NCI-H526 (cell line): ENCODE measurements at places on chromosomes 12 and 14.

DNA sequence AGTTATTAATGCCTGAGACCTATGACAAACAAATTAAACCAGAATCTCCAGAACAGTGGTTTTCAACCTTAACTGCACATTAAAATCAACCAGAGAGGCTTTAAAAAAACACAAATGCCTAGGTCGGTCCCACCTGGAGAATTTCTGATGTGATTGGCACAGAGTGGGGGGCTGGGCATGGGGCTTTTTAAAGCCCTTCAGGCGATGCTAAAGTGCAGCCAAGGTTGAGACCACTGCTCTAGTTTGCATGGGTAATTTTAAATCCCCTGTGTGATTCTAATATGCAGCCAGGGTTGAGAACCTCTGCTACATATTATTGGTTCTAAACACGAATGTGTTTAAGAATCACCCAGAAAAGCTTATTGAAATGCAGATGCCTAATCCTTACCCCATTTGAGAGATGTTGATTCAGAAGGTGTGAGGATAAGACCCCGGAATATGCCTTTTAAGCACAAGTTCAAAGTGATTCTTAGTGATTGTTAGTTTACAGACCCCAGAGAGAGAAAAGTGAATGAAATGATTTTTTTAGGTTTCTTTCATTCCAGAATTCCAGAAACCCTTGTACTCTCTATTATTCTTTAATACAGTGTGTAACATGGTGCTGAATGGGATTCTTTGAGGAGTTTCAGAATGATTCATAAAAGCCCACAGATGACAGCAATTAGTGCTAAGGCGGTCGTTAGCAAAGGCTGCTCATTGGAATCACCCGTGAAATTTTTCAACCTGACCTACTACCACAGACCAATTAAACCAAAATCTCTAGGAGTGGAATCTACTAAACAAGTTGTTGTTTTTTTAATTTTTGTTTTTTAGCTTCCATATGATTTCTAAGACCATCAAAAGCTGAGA, 44.9 kb downstream of the LIN7A start:
- no peak for DNase-seq

GRCh38 chr14:104356020-104356737, 217.8 kb downstream of the KIF26A start:
- DNase-seq = no peak

DNA sequence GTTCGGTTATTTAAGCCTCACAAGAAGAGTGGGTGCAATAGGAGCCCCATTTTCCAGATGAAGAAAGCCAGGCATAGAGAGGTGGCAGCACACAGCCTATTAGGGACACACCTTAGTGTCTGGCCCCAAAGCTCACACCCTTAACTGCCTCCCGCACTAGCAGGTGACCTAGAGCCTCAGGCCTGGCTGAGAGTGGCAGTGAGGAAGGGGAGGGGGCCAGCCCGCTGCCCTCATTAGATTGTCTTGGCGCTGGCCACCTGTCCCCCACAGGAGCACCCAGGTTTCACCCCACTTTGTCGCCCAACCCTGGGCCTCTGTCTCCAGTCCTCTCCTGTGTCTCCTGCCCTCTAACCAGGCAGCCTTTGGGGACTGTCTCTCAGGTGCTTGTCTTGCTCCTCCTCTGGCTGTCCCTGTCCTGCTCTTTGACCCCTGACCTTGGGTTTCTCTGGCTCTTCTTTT, 18.5 kb upstream of the PGF start:
- DNase-seq = no peak

DNA sequence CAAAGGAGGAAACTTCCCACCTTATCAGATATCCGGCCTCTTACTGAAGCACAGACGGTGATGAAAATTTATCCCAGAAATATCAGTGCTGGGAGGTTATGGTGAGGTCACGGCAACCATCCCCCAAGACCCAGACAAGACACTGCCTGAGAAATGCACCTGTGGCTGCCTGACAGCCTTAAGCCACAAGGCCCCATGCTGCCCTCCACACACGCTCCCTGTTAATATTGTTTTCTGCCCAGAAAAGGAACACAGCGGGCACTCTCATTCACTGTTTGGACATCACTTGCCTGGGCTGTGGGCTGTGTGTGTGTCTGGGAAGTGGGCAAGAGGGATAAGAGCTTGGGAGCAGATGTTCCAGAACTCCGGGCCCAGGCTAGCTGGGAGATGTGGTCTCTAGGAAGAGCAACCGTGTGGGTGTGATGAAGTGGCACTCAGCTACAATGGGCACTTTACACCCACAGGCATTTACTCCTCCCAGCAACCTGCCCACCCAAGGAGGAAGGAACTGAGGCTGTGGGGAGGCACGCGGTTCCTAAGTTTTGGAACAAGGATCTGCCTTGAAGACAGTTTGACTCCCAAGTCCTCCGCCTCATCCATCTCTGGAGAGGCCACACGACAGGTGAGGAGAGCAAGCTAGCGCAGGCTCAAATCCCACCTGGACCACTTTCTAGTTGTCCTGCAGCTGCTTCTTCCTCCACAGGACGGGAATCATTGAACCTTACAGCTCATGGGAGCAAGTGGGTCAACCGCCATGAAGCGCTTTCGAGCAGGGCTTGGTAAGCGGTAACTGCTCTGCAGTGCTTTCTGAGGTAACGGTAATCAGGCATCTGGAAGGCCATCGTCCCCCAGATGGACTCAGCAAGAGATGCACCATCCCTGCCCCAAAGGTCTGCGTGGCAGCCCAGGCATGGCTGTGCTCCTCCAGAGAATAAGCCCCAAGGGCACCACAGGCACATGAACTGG, 91.4 kb downstream of the CHGA start:
- no peak for DNase-seq

DNA sequence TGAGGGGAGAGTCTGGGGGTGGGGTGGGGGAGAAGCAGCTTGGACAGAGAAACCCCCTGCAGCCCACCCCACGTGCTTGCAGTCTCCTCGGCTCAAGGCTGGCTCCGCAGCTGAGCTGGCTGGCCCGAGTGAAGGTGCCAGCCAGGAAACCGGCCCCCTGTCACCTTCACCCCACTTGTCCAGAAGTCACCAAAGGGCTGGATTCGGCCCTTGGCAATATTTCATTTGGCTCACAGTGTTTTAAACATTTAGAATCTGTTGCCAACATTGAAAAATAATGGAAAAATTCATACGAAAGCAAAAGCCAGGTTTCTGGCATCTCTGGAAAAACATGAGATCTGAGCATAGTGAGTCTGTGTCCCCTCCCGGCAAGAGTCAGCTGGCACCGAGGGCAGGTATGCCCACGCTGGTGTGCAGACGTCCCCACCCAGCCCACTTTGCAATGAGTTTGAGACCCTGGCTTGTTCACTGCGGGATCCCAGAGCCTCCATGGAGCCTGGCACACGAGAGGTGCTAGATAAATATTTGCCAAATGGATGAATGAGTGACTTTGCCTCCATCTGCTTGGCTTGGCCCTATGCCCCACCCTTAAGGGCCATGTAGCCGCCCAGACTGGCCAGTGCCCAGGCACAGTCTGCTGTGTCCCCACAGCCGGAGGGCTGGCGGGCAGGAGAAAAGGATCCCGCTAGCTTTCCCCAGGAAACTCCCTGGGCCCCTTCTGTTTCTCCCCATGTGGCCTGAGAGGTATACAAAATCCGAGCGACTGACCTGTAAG, 18.2 kb downstream of the MSI1 start:
- no peak for DNase-seq

DNA sequence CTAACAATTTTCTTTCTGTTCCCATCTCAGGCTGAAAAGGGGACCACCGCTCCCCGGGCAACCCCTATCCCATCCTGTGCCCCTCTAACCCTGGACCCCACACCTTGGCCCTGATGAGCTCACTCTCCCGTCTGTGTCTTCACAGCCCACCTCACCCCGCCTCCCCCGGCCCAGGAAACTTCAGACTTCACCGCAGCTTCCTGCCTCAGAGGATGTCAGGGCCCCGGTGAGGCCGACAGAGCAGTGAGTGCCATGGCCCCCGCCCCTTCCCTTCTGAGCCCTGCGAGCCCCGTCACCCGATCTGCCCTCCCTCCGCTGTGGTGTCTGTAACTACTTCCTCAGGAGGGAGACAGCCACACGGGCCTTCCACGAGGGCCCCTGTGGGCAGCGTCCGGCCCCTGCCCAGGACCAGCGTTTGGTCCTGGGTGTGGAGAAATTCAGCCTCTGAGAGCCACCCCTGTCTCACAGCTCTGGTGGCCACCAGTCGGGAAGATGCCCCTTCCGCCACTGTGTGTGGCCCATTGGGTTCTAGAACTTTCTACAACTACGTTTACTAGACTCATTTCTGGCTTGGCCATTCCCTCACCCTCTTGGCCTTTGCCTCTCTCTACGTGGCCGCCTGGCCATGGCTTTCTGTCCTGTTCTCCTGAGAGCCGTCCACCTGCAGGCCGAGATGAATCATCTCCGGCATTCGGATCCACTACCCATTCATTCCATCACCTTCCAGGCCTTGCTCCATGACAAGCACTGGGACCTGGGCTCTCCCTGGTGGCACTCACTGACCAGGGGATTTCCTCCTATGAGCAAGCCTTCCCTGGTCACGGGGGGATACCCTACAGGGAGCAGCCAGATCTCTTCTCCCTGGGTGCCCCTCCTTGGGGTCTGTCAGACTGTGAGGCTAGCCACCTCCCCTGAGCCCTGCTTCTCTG, 3.4 kb downstream of the RHOF start:
- DNase-seq = no peak

DNA sequence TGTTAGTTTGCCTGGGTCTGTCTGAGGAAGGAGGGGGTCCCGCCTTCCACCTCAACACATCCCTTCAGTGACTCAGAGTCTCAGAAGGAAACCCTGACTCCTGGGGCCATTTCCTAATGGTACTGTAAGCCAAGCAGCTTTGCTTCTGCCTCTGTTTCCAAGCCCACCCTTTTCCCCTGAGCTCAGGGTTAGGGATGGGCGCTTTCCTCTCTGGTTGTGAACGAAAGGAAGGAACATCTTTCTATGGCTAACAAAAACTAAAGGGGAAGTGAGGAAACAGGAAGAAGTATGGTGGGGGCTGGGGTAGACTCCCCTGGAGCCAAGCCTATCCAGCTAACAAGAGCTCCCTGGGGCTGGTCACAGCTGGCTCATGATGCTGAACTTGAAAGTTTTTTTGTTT, 11.6 kb upstream of the UNC119B start:
- DNase-seq = no peak

GRCh38 chr14:74242021-74242779, 3.0 kb downstream of the VSX2 start:
- no peak for DNase-seq

DNA sequence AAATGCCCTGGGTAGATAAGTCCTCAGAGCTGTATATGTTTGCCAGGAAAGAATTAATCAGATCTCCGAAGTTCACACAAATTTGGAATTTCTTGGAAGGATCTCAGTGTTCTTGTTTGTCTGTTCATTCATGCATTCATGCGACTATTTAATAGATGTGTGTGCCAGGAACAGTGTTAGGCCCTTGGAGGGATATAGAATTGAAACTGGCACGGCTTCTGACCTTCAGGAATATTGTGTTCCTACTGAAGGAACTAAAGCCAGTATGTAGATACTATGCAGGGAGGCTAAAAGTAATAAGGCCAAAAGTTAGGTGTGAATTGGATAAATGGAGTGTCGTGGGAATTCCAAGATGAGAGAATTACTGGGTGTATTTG, 166.0 kb upstream of the NOS1 start:
- DNase-seq = no peak

- DNase-seq = no peak
Measured at GRCh38 chr12:111086947-111087700, 166.7 kb upstream of the MYL2 start.

DNA sequence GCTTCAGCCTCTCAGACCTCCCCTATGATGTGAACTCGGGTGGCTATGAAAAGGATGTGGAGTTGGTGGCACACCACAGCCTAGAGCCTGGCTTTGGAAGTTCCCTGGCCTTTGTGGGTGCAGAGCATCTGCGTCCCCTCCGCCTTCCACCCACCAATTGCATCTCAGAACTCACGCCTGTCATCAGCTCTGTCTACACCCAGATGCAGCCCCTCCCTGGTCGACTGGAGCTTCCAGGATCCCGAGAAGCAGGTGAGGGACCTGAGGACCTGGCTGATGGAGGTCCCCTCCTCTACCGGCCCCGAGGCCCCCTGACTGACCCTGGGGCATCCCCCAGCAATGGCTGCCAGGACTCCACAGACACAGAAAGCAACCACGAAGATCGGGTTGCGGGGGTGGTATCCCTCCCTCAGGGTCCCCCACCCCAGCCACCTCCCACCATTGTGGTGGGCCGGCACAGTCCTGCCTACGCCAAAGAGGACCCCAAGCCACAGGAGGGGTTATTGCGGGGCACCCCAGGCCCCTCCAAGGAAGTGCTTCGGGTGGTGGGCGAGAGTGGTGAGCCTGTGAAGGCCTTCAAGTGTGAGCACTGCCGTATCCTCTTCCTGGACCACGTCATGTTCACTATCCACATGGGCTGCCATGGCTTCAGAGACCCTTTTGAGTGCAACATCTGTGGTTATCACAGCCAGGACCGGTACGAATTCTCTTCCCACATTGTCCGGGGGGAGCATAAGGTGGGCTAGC, 7.0 kb upstream of the RPS26 start:
- DNase-seq = no peak

- DNase-seq = no peak
Measured at GRCh38 chr12:19158923-19159322, 29.4 kb downstream of the PLEKHA5 start.

DNA sequence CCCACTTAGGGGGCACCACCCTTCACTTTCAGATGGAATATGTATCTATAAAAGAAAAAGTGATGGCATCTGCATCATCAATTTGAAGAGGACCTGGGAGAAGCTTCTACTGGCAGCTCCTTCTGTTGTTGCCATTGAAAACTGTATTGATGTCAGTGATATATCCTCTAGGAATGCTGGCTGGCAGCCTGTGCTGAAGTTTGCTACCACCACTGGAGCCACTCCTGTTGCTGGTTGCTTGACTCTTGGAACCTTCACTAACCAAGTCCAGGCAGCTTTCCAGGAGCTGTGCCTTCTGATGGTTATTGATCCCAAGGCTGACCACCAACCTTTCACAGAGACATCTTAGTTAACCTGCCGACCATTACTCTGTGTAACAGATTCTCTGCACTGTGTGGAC, 44.7 kb downstream of the RIMKLB start:
- no peak for DNase-seq

DNA sequence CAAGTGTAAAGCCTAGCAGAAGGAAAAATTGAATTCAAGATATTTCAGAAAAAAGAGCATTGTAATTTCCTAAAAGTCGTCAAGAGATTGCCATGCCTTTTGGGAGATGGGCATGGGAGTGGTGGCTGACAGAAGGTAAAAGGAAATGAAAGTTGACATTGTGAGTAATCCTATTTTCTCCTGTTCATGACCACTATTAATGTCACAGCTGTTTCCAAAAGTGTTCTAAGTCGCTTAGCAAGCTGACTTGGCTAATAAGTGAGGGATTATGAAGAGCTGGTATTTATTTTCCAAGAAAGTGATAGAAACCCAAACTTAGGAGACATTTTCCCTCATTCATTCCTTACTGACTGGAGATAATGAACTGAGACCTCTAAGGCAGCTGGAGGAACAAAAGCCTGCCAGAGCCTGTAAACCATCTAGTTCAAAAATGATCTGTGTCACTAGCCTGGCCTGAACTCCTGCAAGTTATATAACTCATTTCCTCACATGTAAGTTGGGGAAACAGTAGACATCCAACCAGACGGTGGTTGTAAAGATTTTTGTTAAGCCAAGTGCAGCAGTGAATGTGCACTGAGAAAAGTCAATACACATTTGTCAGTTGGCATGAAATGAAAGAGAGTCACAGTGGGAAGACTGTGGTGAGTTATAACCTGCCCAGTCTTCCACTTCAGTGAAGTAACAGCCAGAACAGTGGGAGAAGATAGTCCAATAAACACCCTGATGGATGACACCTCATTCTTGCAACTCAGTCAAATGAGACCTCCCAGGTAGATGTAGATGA, 75.8 kb downstream of the DIO2 start:
- DNase-seq = no peak

GRCh38 chr12:109191621-109192250, 75.3 kb downstream of the ACACB start:
- no peak for DNase-seq

- DNase-seq = no peak
Measured at GRCh38 chr12:55743406-55744339, 751 bp downstream of the GDF11 start.
